ENCODE measurements at places on chromosomes 3 and 15.

DNA sequence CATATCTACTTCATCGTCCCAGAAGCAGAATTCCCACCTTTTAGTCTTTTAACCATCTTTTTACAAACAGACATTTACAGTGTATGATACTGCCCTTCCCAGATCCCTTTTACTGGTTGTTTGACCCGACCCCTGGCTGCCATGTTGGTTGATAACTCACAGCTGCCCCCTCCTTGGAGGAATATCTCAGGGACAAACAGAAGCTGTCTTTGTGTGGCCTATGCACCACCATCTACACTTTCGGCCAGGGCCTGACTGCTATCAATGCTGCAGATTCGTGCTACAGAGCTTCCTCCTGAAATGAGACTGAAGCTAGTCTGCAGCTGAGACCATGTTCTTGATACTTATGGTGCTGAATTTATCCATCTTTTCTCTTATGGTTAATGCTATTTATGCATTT, 6.6 kb upstream of the POLQ start:
- no peak for DNase-seq

DNA sequence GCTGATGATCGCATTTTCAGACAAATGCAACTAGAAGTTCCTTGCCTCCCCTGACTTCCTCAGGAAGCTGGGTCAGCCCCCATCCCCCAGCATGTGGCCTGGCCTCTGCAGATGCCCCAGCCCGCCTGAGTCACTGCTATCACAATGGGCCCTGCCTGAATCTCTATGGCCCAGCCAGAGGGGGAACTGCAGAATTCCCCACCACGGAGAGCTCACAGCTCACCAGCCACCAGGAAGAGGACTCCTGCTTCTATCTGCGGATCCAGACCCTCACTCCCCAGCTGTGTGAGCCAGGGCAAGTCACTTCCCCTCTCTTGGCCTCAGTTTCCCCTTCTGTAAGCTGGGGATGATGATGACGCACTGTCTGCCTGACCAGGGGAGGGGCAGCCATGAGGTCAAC, 6.9 kb downstream of the PLXND1 start:
- no peak for DNase-seq

DNA sequence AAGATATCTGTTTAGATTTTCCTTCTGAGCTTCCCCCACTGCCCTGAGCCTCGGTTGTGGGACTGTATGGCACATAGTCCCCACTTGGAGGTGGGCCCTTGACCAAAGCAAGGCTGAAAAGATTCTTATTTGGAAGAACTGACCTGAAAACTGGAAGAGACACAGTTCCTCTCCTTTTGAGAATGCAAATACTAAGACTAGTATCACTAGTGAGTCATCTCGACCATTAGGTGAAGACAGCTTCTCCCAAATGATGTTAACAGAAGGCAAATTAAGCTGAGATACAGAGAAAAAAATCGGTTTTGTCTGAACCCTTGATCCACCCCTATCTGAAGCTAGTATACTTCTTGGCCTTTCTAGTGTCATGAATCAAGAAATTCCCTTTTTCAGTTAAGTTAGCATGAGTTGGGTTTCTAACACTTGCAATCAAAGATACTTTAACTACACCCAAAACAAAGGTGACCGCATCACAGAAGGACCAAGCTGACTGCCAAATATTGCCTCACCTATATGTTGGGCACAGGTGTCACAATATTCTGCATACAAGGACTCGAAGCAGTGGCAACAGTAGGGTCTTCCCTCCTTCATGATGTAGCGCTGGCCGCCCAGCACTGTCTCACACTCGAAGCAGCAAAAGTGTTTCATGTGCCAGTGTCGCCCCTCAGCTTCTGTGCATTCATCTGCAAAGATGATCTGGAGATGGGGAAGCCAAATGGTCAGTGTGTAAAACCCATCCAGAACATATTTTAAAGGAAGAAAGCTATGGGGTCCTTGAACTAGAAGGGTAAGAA, 72.4 kb downstream of the PRICKLE2 start:
- DNase-seq, result no peak

GRCh38 chr3:69161587-69162307, 39.4 kb upstream of the LMOD3 start:
- DNase-seq, result peak; percentile 7

- DNase-seq, result no peak
Observed at GRCh38 chr15:67941648-67942310, 101.9 kb upstream of the RNU6-1 start.

DNA sequence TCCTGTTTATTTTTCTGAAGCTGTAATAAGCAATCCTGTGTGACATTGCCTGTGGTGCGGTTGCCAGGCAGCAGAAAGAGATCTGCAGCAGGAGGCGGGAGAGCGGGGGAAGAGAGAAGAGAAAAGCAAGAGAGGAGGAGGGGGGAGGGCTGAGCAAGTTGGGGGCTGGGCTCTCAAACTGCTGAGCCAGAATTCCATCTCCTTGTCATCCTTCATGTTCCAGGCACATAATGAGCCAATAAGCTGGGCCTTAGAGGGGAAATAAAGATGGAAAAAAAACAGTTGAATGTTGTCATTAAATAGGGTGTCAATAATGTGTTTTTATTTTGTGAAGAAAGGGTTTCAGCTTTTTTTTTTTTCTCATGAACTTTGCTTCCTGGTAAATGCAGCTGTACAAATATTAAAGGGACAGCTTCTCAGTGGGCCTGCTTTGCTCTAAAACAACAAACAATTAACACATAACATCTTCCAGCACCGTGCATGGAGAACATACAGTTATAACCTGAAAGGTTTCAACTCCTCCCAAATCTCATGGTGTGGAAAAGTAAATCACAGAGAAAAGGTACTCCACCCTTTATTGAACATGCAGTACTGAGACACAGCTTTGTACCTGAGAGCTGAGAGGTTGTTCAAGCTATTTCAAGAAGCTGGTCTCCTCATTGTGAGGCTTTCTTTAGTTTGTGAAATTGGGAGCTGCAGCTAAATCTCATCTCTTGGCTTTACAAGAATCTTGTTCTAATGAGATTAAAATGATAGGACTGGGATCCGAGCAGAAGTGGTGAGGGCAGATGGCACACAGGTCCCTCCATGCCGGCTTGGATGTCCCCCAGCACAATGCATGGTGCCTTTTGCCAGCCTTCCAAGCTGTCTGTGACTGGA, 451.1 kb upstream of the KCNMB2 start:
- DNase-seq, result peak; percentile 48

- DNase-seq, result no peak
Observed at GRCh38 chr3:25471081-25471768, 43.2 kb downstream of the RARB start.

- no peak for DNase-seq
Observed at GRCh38 chr3:63390710-63391230, 112.7 kb downstream of the SYNPR start.

DNA sequence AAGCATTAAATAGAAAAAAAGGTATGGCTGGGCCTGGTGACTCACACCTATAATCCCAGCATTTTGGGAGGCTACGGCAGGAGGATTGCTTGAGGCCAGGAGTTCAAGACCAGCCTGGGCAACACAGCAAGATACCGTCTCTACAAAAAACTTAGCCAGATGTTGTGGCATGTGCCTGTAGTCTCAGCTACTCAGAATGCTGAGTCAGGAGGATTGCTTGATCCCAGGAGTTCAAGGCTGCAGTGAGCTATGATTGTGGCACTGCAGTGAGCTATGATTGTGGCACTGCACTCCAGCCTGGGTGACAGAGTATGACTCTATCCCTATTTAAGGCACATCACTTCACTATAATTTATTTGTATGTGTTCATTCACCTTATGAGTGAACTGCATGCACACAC, 54.3 kb downstream of the SLC4A7 start:
- no peak for DNase-seq

All from AG04450 (cell line).